Stimulated activated CD4-positive, alpha-beta T cell treated with anti-CD3 and anti-CD28 coated beads, Interleukin-4, amount 100 ng/mL, for 4 hours (primary cell): ENCODE measurements at places on chromosomes 1 and 21.

DNA sequence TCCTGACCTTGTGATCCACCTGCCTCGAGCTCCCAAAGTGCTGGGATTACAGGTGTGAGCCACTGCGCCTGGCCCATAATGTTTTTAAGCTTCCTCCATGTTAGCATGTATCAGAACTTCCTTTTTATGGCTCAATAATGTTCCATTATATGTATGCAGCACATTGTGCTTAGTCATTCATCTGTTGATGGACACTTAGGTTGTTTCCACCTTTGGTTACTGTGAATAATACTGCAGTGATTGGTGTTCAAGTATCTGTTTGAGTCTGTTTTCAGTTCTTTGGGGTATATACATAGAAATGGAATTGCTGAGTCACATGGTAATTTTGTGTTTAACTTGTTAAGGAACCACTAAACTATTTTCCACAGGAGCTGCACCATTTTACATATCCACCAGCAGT, 17.7 kb downstream of the CMPK1 start:
- no peak for DNase-seq

GRCh38 chr1:56557746-56558145, 21.6 kb downstream of the PLPP3 start:
- no peak for DNase-seq

DNA sequence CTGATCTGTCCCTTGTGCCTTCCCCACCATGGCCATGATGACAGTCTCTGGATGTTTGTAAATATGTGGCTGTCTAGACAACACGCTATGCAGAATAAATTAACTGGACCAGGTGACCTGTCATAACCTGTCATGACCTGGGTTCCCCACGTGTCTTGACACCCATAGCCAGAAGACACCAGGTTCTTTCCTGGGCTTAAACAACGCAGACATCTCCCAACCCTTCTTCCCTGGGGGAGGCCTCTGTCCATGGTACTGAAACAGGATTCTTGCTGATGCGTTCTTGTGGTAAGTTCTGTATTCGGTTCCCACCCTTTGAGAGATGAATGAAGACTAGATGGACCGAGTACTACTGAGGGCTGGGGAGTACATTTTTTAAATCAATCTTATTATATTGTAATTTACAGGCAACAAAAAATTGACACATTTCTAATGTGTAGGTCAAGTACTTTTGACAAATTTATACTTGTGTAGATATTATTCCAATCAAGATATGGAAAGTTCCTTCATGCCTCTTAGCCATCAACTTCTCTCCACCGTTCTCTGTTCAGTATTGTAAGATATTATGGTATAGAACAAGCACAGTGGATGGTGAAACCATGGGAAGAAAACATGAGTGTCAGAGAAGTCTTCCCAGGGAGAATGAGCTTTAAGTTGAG, 738.8 kb downstream of the PTPRU start:
- no peak for DNase-seq

- DNase-seq: no peak
These were observed 103.2 kb downstream of the SLC35F3 start for GRCh38 chr1:234007684-234008083.
